Activated T-helper 1 cell treated with Interleukin-2 at 50 U/mL for 16 hours (primary cell): ENCODE measurements at places on chromosomes 3 and 15.

GRCh38 chr3:169597083-169597609 is 66.4 kb downstream of the MECOM start:
- no peak for DNase-seq

- no peak for DNase-seq
Observed at GRCh38 chr15:101349047-101349951, 54.3 kb upstream of the SNRPA1 start.

- no peak for DNase-seq
Observed at GRCh38 chr3:100030346-100030745, 84.0 kb downstream of the FILIP1L start.

GRCh38 chr3:12884186-12884680 is 42.9 kb upstream of the RPL32 start:
- DNase-seq: no peak

DNA sequence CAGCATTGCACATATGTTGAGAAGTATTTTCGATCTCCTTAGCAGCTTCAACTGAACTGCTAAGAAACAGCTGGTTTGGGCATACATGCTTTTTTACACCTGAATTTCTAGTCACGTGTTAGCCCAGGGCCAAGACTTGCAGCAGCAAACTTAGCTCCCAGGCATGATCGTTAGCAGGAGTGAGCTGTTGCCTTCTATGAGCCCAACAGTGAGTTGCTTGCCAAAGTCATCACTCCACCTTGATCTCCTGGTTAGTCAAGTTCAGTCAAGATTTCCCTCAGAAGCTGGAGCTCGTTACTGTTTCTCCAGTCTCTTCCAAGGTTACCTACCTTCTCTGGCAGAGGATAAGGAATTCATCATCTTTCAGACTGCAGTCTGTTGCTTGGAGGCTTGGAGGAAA is 100.4 kb upstream of the SEMA6D start:
- DNase-seq: no peak

DNA sequence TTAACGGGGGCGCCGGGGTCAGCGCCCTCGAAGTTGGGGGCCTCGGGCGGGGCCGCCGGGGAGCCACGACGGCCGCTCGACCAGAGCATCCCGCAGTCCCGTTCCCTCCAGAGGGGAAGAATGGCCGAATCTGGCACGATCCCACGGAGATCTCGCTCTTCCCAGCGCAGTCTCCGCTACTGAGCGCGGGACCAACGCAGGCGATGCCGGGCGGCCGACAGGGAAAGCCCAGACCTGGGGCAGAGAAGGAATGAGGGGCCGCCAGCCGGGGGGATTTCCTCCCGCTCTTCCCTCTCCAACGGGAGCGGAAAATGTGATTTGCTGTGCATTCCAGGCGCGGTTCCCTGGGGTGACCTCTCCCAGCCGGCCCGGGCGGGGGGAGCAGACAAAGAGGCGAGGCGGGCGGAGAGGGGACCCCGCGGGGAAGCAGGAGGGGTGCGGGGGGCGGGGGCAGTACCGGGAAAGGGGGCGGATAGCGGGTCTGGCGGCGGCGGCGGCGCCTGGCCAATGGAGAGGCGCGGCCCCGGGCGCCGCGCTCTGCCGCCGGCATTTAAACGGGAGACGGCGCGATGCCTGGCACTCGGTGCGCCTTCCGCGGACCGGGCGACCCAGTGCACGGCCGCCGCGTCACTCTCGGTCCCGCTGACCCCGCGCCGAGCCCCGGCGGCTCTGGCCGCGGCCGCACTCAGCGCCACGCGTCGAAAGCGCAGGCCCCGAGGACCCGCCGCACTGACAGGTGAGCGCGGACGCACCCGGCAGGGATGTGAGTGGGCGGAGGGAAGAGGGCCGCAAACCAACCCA is at the start of gene GREM1:
GREM1 (plus strand) TSS at position 579 of the 801 bp plus-strand sequence. CDS start 12,687 bp downstream, outside the sequence.
- DNase-seq: no peak

- DNase-seq: no peak
Observed at GRCh38 chr3:12513694-12514446, 29.6 kb downstream of the TSEN2 start.

- no peak for DNase-seq
Observed at GRCh38 chr3:126284258-126284904, 72.8 kb downstream of the KLF15 start.

DNA sequence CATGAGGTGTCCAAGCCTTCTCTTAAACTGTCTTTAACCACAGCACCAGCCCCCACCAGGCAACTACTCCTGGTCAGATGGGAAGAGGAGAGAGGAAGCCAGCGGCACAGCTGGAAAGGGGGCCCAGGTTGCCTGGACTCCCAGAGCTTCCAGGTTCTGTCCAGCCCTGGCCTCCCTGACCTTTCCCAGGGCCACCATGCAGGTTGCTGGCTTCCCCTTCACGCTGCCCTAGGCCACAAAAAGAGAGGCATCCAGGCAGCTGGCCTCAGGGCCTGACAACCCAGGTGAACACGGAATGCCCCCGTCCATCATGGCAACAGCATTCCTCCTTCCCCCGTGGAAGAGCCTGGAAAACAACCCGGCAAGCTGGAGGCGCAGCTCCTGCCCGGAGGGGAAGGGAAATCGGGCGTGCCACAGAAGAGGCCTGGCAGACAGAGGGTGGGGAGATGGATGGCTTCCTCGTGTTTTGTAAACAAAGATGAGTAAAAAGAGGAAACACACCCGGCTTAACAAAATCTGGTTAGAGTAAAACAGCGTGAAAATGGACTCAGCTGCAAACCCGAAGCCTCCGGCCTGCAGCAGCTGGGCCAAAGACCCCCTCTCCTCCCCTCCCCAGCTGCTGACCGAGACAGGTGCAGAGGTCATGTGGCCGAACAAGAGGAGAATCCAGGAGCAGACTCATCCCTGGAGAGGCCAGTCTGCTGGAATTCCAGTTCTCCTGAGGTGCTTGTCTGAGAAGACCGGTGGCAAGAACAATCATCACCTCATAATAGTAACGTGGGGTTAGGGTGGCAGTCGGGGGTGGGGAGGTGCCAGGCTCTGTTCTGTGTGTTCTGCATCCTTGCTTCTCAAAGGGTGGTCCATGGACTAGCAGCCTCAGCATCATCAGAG is 15.5 kb downstream of the BMF start:
- no peak for DNase-seq
